A549 treated with GW870086 at 1 μM for 4 hours (cell line): ENCODE measurements at places on chromosomes 7 and 10. TPM values are rescaled to one million over a fixed set of nuclear protein-coding genes. Genes with fewer than 3 reads are reported as not detected.

OR2A12 gene
- not detected in 5 replicates for total RNA-seq

LRIT1 gene
- not detected in 5 replicates for total RNA-seq

ARHGEF35 gene
- 0.25 to 0.49 TPM (median 0.33 TPM) in 5 replicates for total RNA-seq

ATP6V0E2 gene
- 48.2 to 62.7 TPM (median 58.5 TPM) in 5 replicates for total RNA-seq

CALHM3 gene
- total RNA-seq = 0.10 to 0.35 TPM (median 0.22 TPM) in 4 of 5 replicates, not detected in the other

VAX1 gene
- total RNA-seq = 1.2 to 1.5 TPM (median 1.5 TPM) in 5 replicates

CBLL1 gene
- total RNA-seq = 27.9 to 53.1 TPM (median 31.2 TPM) in 5 replicates

WDR37 gene
- total RNA-seq = 7.4 to 8.5 TPM (median 7.8 TPM) in 5 replicates

SFRP4 gene
- total RNA-seq = 2.6 to 4.1 TPM (median 3.8 TPM) in 5 replicates

VSTM4 gene
- total RNA-seq = 0.24 to 0.50 TPM (median 0.35 TPM) in 5 replicates

BICC1 gene
- 13.4 to 19.4 TPM (median 18.3 TPM) in 5 replicates for total RNA-seq

CHN2 gene
- total RNA-seq = 0.22 TPM in 1 of 5 replicates, not detected in the others
